Upper lobe of left lung (tissue), 6 donors: ENCODE measurements at places on chromosomes 5 and 9. TPM values are rescaled to one million over a fixed set of nuclear protein-coding genes. Genes with fewer than 3 reads are reported as not detected.
A peak's percentile ranks its signal among the peaks of the same experiment; 100 is the strongest.

Gene AIF1L
- 21.4 TPM for total RNA-seq

Gene FBXO10
- total RNA-seq, result 10.1 TPM

Gene DRD1
- total RNA-seq, result 0.09 TPM

DNA sequence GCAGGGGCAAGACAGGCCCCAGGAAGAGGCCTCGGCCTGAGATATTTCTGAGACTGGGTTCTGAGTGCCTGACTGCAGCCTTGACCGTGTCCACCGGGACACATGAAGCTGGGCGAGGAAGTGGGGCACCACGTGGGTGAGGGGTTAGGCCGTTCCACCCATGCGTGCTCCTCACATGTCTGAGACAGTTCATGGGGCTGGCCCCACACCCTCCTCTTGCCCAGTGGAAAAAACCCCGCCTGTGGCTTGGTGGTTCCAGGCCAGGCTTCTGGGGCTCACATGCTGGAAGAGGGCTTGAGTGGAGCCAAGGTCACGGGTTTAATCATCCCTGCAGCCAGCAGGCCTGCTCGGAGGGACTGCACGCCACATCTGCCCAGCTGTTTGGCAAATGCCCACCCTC, 11.4 kb downstream of the HMCN2 start:
- DNase-seq, result no peak

DNA sequence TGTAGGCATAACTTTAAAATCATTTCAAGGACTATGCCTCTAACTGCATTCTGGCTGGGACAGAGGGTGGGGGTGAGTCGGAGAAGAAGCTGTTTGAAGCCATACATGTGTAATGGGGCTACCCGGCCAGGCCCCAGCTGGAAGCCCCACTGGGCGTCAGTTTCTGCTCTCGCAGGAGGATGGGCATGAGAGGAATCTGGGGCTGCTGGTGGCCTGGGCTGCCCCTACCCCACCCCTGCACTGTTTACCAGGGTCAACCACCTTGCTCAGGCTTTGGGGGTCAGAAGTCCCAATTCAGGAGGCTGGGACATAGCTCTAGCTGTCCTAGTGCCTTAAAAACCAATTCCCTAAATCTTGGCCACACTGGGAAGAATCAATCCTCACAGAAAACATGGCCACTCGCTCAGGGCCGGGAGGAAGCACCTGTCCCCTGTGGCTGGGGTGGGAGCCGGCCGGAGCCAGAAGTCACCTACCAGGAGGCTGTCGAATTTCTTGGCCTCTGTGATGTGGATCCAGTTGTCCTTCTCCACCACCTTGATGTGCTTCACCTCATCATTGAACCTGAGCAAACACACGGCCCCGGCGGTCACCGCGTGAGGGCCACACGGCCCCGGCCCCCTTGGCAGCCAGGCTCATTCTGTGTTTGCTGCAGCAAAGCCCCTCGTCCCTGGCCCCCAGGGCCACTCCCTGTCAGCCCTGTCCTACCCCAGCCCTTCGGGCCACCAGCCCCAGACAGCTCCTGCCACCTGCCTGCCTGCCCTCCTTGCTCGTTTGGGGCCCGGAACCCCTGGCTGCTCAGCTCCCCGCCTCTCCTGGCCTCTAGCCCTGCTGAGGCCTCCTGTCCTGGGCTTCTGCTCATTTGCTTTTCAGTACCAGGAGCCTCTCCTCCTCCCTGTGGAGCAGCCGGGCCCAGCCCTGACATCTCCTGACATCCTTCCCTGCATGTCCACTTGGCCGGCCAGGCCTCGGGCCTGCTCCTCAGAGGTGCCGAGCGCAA, 33.6 kb upstream of the SARDH start:
- DNase-seq, result peak; percentile 70

DNA sequence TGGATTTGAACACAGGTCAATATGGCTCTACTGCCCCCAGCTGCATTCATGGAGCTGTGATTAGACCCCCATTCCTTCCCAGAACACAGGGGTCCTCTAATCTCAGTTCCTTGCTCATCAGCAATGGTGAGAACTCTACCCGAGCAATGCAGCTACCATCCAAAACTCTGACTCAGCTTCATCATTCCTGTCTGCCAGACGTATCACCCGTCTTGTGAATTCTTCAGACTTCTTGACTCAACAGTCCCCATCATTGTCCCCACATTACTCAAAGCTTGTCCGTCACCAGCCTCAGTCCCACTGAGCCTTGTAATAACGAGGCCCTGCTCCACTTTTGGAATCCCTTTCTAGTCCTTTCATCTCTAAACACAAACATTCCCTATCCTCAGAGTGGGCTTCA, 36.3 kb upstream of the STX17 start:
- no peak for DNase-seq

- no peak for DNase-seq
Measured at GRCh38 chr5:141948812-141949211, 9.2 kb downstream of the PCDH12 start.

GRCh38 chr9:120878188-120879130, 1.5 kb upstream of the PHF19 start:
- no peak for DNase-seq

Gene KCNN2
- total RNA-seq, result 3.2 TPM
